ENCODE measurements at places on chromosomes 5 and 9. TPM values are rescaled to one million over a fixed set of nuclear protein-coding genes. Genes with fewer than 3 reads are reported as not detected.

ALDH1A1 gene
- 4.6 TPM for total RNA-seq

HBEGF gene
- 2.1 TPM for total RNA-seq

DNA sequence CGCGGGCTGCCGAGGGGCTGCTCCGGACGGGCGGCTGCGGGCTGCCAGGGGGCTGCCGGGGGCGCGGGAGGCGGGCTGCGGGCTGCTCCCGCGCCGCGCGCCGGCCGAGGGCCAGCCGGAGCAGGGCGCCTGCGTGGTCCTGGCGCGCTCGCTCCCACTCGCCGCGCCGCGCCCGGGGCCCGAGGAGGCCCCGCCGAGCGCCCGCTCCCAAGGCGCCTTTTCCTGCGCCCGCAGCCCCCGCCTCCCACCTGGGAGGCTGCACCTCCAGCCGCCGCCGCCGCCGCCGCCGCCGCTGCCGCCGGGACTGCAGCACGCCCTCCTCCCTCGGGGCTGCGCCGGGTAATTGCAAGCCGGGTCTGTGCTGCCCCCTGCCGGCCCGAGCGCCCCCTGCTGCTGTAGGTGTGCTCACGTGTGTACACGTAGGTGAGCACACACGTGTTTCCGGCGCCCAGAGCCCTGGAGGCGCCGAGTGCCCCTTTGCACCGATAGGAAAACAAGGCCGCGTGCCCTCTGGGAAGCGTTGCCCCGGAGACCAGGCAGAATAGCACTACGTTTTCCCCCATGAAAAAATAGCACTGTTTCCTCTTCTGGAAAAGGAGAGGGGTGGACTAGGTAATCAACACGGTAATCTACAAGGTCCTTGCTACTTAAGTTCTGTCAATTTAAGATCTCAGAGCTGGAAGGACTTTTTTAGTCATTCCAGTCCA is at the start of gene EPB41L4B:
Gene EPB41L4B, minus strand, starts transcription at position 318 of the 707 bp plus-strand sequence. CDS start 613 bp downstream, outside the sequence.
- no peaks in the 10 kb centered on the region for H3K4me1 ChIP-seq
- no peak within 1 kb of the TSS for H3K27ac ChIP-seq
- H3K36me3 ChIP-seq, result no peaks in the 10 kb centered on the region
- peaks cover 22% of the 10 kb centered on the region for H3K27me3 ChIP-seq
- peak within 1 kb of the TSS; percentile 58 for H3K4me3 ChIP-seq

GRCh38 chr9:135526089-135526729 is 5.0 kb downstream of the LCN1 start:
- no peaks in the 10 kb centered on the region for H3K4me1 ChIP-seq
- no peaks in the 10 kb centered on the region for H3K36me3 ChIP-seq
- DNase-seq, result peak; percentile 55

Data from endodermal cell (in vitro differentiated cells).